ENCODE measurements at places on chromosomes 11 and 22.

DNA sequence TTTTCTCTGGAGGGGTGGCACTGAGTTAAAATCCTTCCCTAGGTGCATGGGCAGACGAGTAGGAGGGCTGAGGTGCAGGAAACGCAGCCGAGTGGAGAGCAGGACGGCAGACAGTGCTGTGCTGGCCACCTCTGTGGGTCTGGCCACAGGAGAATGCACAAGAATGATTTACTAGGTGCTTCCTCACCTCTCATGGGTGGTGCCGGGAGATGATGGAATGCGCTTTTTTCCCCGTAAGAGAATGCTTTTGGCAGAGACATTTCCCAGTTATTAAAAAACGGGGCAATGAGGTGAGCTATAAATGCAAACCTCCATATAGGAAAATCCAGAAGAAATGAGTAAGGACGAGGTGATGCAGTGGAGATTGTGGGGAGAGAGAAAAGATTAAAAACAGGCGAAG is 86.1 kb downstream of the ADAMTS15 start:
- DNase-seq, result no peak

- no peak for DNase-seq
These were observed 25.3 kb upstream of the NOX4 start for GRCh38 chr11:89516496-89516895.

DNA sequence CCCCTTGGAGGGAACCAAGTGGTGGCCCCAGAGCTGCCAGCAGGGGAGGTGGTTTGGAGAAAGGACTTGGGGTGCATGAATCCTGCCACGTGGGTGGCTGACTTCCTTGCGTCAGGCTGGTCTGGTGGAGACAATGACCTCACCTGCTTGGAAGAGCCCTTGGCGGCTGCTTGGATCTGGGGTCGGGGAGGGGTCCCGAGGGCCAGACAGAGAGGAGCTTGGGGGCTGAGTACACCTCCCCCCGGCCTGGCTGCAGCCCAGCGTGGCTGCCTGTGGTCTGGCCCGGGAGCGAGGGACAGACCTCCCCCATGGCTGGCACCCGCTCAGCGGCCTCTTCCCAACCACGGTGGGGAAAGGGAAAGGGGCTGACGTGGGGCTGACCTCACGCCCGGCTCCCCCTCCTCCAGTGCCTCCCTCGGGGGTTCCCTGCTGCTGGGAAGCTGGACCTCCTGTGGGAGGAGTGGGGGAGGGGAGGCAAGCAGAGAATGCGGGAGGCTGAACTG is 13.8 kb downstream of the LIF start:
- DNase-seq, result no peak

DNA sequence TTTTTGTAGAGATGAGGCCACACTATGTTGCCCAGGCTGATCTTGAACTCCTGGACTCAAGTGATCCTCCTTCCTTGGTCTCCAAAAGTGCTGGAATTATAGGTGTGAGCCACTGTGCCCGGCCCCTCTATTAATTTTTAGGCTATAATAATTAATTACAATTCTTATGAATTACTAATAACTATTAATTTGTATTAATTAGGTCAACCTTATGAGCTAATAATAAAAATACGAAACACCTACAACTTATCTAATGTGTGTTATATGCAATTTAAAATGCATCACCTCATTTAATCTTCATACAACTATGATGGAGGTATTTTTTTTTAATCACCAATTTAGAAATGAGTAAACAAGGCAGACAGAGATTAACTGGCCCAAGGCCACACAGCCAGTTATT is 26.2 kb downstream of the LRP4 start:
- DNase-seq, result no peak

DNA sequence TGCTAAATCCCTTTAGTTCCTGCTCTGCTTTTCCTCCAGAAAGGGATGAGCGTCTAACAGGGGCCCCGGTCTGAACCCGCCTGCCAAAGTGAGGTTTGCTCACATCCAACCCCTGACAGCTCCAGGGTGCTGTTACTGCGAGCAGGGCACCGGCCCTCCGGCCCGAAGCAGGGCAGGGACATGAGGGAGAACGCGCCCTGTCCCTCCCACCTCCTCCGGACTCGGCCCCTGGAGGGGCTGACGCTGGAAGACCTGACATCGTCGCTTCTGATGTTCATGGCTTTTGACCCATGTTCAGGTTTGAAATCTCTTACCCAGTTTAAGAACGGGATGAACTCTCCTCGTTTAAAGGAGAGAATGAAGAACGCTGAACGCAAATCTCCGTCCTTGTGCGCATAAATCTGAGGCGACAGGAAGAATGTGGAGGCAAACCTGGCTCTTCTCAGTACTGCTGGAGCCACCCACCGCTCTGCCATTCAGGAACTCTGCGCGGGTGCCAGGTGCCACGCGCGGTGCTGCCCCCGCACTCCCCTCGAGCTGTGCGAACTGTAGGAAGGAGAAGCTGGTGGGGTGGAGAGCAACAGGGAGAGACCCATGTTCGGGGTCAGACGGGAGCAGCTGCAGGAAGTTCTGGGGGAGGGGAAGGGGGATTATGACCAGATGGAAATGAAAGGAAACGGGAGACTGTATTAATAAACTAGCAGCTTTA is 826 bp upstream of the EEF1G start:
- no peak for DNase-seq

GRCh38 chr11:134556186-134556585 is 144.1 kb upstream of the B3GAT1 start:
- no peak for DNase-seq

DNA sequence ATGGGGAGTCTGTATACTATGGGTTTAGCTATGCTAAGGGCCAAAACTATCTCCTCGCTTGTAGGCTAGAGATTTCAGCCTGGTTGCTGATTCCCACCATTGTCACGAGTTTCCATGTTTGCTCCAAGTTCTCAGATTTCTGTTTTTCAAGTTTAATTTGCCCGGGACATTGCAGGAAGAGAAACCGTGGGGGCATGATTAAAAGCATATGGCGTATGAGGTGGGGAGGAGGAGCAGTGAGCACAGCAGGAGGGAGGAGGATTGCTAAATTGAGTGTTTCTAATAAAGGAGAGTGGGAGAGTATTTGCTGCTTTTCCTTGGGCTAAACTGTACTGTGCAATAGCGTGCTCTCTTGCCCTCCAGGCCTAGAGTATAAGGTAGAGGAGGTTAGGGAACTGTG is 558.4 kb downstream of the METTL15 start:
- no peak for DNase-seq

DNA sequence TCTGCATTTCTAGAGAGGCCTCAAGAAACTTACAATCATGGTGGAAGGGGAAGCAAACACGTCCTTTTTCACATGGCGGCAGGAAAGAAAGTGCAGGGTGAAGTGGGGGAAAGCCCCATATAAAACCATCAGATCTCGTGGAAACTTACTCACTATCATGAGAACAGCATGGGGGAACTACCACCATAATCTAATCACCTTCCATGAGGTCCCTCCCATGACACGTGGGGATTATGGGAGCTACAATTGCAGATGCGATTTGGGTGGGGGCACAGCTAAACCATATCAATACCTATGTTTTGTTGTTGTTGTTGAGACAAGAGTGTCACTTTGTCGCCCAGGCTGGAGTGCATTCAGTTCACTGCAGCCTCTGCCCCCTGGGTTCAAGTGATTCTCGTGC is 29.9 kb downstream of the SFI1 start:
- no peak for DNase-seq

DNA sequence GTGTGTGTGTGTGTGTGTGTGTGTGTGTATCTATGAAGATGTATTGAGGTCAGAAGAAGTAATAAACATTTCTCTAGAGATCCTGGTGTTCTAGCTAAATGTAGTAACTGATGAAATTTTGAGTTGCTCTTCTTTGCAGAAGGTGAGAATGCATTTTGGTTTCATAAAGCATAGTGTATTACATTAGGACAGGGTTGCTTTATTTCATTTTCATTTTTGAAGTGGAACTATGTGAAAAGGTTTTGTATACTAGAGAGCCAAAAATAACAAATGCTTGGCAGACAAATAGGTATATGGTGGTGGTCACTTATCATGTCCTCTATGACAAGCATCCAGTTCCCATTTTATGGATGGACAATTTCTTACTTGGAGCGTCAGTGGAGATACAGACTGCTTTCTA is 99.0 kb downstream of the CASP12 start:
- no peak for DNase-seq

- DNase-seq, result no peak
These were observed 342.7 kb downstream of the AASDHPPT start for GRCh38 chr11:106420048-106420665.

DNA sequence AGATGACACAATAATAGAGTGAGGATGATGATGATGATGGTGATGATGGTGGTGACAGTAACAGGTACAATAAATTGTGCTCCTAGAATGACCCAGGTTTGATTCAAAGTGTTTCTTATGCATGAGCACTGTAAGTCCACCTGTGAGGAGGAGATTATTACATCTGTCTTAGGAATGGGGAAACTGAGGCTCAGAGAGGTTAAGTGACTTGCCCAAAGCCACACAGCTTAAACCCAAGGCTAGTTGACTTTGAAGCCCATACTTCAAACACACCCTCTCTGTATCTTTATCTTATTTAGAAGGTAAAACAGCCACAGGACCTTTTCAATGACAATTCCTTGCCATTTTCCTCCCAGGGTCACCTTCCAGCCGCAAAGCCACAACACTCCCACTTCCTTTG is 88.9 kb downstream of the MIAT start:
- no peak for DNase-seq

- DNase-seq, result no peak
These were observed 7.1 kb upstream of the GAS2L1 start for GRCh38 chr22:29299136-29299900.

GRCh38 chr22:24944217-24944937 is 2.1 kb downstream of the LHFPL7 start:
- no peak for DNase-seq

DNA sequence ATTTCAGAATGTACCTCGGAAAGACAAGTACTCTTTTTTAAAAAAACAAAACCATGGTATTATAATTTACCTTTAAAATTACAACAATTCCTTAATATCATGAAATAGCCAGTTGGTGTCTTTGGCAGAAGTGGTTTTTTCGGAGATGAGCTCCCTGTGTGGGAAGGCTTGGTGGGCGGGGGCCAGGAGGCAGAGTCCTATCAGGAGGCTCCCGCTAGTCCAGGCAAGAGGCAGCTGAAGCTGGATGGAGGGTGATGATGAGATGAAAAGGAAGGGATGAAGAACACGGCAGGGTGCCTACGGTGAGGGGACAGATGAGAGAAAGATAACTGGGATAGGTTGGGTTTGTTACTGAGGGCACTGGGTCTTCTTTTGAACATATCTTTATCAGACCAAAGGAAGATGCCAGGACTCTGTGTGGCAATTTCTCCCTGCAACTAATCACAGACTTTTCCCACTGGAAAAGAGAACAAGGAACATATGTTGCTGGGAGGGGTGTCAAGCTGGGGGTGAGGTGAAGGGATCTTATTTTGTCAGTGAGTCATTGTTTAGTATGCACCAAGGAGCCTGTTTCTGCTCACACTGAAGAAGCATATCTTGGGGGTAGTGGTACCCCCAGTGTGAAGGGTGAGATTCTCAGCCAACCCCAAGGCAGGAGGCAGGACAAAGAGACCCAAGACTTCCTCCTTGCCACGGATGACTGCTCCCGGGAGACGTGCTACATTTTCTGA is 91.5 kb upstream of the YWHAH start:
- peak; percentile 61 for DNase-seq

- DNase-seq, result no peak
These were observed 314.2 kb downstream of the RAB38 start for GRCh38 chr11:87861030-87861429.

GRCh38 chr11:37451903-37452302 is 853.9 kb upstream of the RAG2 start:
- DNase-seq, result no peak

- no peak for DNase-seq
These were observed 683.3 kb downstream of the LUZP2 start for GRCh38 chr11:25180187-25180586.

DNA sequence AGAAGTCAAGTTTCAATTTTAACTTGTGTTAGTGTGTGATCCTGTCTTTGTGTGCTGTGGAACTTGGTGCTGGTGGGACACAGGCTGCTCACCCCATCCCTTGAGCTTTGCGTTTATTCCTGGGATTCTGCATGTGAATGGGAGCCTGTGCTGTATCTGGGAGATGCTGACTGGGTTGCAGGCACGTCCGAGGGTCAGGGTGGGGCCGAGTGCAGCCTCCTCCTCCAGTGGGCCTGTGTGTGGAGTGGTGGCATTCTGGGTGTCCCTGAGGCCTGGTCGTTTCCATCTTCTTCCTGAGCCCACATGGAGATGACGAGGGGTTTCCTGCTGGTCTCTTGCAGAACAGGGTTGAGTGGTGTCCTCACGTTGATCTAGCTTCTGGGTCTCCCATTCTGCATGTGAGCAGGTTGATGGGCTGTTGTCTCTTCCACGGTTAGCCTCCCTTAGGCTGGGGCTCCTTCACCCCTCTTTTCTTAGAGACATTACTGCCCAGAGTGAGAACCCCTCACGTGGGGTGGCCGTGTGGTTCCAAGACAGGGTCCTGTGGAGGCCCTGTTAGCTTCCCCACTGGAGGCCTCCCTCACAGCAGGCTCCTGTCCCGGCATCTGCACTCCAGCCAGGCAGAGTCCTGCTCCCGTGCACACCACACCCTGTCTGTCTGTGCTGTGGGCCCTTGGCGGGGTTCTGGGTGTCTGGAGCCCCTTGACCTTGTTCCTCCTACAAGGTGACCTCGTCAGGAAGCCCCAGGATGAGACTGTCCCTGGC is 4.9 kb downstream of the PTDSS2 start:
- DNase-seq, result no peak

DNA sequence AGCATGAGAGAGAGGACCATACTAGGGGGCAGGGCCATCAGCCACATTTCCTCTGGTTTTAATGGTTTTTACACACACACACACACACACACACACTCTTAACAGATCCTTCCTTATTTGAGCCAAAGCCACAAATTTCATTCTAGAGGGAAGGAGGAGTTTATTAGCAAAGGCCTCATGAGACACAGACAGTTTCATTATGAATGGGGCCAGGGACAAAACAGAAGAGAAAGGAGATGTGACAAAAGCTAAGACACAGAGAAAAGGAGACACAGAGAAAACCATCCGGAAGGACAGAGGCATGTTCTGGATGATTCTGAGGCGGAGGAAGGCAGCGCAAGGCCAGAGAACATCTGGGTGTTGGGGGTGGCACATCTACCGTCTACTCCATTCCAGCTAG is 32.2 kb upstream of the ARFGAP3 start:
- DNase-seq, result no peak

GRCh38 chr11:84544566-84544965 is 1082.6 kb downstream of the DLG2 start:
- DNase-seq, result no peak

- DNase-seq, result no peak
These were observed 33.5 kb downstream of the ARVCF start for GRCh38 chr22:19982991-19983578.

GRCh38 chr11:74020539-74020938 is 11.7 kb upstream of the UCP3 start:
- no peak for DNase-seq

GRCh38 chr11:18794956-18795355 is 3.4 kb upstream of the PTPN5 start:
- DNase-seq, result no peak

GRCh38 chr11:14422814-14423182 is 63.8 kb upstream of the RRAS2 start:
- DNase-seq, result no peak

DNA sequence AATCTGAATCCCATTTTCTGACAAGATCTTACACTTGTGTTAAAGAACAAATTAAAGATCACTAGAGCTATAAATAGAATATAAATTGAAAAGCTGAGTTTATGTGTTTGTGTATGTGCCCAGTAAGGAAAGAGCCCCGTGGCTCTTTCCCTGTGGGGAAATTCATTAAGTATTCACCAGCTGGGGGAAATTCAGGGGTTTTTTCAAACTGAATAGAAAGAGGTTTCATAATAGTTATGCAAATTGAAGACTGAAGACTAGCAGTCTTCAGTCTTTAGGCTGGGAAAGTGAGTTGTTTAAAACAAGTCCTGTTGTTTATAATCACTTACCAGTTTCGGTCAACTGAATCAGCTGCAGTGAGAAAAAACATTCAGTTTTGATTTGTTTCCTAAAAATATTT is 11.3 kb upstream of the MS4A7 start:
- no peak for DNase-seq
